ENCODE measurements at places on chromosomes 2 and 18.

DNA sequence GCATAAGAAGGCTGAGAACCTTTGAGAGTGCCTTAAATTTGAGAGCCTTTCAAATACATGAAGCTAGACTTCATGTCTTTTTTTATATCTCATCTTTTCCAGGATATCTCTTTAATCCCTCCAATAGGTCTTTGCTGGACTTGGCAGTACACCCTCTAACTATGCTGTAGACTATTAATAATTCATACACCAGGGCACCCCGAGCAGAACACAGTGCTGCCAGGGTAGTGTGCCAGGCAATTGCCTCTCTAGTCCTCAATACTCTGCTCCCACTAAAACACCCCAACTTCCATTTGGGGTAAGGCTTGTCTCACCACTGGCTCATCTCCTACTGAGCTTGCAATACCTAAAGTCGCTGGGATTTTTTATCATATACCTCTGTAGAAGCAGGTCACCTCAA is 80.8 kb downstream of the VIT start:
- DNase-seq: no peak

DNA sequence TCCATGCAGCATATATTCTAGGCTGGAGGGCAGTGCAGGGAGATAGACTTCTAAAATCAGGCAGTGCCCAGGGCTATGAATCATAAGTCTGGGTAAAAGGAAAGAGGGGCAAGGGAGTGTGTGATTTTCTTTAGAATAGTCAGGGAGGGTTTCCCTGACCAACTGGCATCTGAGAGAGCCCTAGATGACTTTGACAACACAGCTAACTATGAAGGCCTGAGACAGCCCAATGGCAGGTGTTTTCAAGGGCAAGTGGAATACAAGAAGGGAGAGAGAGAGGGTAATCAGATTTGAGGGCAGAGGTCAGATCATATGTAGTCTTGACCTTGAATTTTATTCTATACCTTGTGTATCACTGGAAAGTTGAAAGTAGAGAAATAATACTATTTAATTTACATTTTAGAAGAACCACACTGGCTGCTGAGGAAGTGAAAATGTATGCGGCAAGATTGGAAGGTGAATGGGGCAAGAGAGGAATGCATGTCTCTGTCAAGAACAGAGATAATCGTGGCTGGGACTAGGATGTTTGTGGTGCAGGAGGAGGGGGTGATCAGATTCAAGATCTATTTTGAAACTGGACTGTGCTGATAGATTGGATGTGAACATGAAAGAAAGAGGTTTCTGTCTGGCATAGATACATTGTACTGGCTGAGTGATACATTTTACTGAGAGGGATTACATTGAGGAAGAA is 1.9 kb upstream of the ITGB6 start:
- DNase-seq: no peak

DNA sequence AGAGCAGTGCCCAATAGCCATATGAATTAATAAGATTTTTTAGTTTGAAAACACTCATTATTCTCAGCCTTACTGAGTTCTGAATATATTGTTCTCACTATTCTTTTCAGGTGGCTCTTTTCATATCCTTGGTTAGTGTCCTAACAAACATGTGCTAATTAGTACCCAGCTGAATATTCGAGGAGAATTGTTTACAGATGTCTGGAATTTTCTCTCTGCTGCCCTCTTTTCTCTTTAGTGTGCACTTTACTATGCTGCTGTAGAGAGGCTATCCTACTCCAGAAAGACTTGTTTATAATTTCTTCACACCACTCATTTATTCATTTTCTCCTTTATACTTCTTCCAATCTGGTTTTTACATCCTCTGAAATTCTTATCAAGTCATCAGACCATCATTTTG is 405.3 kb downstream of the SPAG16 start:
- no peak for DNase-seq

GRCh38 chr2:133171393-133172004 is 396.8 kb downstream of the NCKAP5 start:
- no peak for DNase-seq

DNA sequence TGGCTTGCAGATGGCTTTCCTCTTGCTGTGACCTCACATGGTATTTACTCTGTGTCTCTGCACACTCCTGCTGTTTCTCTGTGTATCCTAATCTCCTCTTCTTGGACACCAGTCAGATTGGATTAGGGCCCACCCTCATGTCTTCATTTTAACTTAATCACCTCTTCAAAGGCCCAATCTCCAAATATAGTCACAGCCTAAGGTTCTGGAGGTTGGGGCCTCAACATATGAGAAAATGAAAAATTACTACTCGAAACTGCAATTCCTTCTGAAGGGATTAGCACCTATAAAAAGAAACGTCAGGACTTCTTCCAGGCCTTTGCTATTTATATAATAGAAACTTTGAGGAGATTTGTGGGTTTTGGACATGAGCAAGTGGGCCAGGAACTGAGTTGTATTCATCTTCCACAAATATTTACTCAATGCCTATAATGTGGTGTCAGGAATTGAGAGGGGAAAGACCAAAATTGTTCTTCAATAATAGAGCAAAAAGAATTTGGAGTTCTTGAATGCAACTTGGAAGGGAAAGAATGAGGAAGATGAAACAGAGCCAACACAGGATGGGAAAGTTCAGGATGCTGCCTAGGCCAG is 270.0 kb upstream of the FN1 start:
- no peak for DNase-seq

- no peak for DNase-seq
Measured at GRCh38 chr2:22600156-22600555, 784.8 kb upstream of the KLHL29 start.

DNA sequence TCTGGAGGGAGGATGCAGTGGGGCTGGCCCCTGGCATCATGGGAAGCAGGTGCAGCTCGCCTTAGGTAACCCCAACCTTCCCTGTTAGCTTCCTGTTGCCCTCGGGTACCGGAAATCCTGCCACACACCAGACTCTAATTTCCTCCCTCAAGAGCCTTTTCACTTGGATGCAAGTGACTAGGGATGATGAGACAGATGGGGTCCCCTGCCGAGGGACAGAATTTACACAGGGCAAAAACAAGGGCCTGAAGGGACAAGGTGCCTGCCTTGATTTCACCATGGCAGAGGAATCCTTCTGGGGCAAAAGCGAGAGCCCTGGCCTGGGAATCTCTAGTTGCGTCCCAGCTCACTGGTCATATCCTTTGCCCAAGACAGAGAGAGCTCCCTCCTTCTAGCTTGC is 263.1 kb downstream of the LOXHD1 start:
- no peak for DNase-seq

- DNase-seq: no peak
Measured at GRCh38 chr2:26477126-26477910, 606 bp downstream of the OTOF start.

DNA sequence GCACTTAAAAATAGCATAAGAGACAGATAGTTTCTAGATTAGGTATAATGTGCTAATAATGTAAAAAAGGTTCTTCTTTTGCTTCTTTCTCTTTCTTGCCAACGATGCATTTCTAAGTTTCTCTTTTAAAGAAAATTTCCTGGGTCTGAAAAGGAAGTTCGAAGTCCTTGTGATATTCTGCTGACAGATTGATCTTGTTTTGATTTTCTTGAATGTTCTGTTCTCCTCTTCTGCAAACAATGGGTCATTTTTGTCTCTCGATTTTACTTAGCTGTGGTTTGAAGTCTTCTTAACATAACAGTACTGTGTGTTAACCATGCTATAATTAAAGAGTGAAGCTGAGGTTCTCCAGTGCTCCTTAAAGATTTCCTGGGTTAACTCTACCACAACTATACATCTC is 61.1 kb upstream of the ACYP2 start:
- DNase-seq: no peak

DNA sequence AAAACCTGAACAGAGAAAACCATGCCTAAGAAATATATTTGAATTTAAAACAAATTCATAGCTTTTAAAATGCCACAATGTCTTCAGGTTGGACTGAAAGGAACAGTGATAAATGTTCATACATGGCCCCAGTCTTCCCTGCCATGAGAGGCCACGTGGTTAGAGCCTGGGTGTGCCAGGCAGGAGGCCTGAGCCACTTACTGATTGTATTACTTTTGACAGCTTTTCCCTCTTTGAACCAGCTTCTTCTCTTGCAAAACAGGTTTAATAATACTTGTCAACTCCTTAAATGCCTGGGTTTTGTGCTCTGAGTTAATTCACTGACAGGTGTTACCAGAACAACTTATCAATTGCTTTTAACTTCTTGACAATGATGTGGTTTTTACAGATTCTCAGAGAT is 27.0 kb downstream of the RBKS start:
- no peak for DNase-seq

DNA sequence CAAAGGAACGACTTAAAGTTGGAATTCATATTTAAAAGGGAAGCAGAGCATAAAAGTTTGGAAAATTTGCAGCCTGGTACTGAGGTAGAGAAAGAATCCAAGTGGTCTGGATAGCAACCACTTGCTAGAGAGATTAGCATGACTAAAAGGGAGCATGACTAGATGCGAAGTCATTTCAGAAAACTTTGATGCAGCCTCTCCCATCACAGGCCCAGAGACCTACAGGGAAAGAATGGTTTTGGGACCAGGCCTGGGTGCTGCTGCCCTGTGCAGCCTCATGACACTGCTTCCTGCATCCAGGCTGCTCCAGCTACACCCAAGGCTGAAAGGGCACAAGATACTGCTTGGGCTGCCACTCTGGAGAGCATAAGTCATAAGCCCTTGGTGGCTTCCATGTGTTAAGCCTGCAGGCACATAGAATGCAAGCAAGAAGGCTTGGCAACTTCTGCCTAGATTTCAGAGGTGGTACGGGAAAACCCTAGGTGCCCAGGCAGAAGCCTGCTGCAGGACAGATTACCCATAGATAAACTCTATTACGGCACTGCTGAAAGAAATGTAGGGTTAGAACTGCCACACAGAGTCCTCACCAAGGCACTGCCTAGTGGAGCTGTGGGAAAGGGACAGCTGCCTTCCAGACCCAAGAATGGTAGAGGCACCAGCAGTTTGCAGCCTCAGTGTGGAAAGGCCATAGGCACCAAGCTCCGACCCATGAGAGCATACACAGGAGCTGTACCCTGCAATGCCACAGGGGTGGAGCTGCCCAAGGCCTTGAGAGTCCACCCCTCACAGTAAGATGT is 12.6 kb upstream of the CHN1 start:
- DNase-seq: no peak

- no peak for DNase-seq
Measured at GRCh38 chr2:86679036-86679435, 41.1 kb upstream of the RMND5A start.

DNA sequence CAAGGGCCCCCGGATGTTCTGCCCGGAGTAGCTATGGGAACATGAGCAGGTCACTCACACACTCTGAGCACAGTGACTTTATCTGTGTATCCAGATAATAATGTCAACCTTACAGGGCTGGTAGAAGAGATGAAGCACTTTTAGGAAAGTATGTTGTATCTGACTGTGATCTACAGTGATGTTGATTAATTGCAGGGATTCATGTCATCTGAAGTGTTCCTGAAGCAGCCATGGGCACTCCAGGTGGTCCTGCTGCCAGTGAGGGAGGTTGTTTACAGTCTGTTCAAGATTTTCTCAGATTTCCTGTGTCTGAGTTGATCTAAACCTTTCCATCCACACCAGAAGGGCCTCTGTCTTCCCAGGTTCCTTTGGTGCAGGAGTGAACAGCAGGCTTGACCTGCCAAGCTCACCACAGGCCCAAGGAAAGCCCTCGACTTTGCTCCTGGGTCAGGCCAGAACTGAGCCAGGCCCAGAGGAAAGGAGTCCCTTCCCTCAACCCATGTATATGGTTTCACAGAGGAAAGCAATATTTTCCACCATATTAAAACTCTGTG is 28.0 kb downstream of the KIAA2012 start:
- no peak for DNase-seq

GRCh38 chr2:216031960-216032689 is 18.8 kb upstream of the MREG start:
- no peak for DNase-seq

GRCh38 chr18:961644-962355 is 57.1 kb downstream of the ADCYAP1 start:
- peak; percentile 3 for DNase-seq

DNA sequence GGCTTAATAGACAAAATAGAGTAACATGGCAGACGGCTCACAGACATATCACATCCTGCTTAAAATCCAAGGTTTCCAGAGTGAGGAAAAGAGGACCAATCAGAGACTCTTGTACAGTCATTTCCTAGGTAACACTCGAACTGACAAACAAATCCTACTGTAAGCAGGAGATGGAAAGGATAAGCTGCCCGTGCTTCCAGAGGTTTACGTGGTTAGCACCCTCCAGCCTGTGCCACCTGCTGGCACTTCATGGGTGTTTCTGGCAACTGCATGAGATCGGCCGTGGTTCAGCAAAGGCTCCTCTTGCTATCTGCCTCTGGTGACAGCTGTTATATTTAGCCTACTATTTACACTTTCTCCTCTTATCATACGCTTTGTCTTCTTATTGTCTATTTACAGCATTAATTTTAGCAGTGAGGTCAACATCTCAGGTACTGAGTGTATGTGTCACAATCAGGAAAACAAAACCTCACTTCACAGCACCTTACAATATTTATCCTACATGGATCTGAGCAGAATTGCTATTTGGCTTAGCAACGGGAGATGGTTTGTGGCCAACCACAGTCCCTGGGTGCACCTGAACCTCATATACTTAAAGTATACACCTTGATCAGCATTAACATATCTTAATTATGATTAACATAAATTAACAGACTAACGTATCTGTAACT is 226.9 kb downstream of the TMEM163 start:
- DNase-seq: no peak

- no peak for DNase-seq
Measured at GRCh38 chr2:5453220-5454050, 238.7 kb upstream of the SOX11 start.

DNA sequence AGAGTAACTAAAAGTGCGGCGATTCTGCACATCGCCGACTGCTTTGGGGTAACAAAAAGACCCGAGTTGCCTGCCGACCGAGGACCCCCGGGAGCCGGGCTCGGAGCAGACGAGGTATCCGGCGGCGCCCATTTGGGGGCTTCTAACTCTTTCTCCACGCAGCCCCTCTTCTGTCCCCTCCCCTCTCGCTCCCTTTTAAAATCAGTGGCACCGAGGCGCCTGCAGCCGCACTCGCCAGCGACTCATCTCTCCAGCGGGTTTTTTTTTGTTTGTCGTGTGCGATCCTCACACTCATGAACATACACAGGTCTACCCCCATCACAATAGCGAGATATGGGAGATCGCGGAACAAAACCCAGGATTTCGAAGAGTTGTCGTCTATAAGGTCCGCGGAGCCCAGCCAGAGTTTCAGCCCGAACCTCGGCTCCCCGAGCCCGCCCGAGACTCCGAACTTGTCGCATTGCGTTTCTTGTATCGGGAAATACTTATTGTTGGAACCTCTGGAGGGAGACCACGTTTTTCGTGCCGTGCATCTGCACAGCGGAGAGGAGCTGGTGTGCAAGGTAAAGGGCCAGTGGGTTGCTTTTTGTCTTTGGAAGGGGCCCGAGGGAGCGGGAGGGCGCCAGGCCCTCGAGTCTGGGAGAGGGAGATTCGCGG is 1.4 kb downstream of the TRIB2 start:
- DNase-seq: no peak

Data from activated CD4-positive, alpha-beta T cell treated with anti-CD3 and anti-CD28 coated beads, Interleukin-2, amount 50 U/mL, for 24 hours (primary cell).